ENCODE measurements at places on chromosomes 16 and 17.

DNA sequence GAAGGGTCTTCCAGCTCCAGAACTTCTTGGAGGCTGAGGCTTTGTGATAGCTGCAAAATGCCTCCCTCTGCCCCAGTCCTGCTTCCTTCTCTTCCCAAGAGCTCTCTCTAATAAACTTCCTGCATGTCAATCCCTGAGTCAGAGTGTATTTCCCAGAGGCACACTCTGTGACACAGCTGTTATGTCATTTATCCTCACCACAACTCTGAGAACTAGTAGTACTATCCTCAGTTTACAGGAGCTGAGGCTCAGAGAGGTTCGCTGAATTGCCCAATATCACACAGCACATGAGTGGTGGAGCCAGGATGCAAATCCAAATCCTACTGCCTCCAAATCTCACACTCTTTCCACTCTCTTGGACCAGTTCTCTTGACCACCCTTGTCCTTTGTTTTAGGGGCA lies 20.0 kb downstream of the UNC45B start:
- DNase-seq, result no peak

DNA sequence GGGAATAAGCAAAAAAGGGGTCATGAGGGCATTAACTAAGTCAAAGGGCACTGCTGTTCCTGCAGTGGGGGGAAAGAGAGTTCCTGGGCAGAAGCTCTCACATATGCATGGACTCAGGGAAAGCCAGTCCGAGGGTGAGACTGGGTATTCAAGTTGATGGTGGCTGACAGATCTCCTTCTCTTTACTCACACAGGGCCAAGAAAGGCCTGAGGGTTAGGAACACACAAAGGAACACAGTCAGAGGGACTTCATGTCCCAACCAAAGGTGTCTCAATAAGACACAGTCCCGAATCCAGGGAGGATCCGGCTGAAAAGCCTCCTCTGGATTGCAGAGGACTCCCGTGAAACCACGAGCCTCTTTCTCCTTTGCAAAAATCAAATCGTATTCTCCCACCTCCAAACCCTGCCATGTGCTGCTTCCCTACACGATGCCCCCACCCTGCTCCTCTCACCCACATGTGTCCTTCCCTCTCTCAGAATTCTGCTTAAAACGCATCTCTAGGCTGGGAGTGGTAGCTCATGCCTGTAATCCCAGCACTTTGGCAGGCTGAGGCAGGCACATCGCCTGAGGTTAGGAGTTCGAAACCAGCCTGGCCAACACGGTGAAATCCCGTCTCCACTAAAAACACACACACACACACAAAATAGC lies 23.6 kb downstream of the CUEDC1 start:
- DNase-seq, result no peak

- no peak for DNase-seq
These were observed 4.8 kb downstream of the RNF40 start for GRCh38 chr16:30766933-30767284.

GRCh38 chr16:90019543-90020259 lies 445 bp upstream of the DBNDD1 start:
- DNase-seq, result no peak

- DNase-seq, result no peak
These were observed 92.4 kb downstream of the RPGRIP1L start for GRCh38 chr16:53611179-53611696.

DNA sequence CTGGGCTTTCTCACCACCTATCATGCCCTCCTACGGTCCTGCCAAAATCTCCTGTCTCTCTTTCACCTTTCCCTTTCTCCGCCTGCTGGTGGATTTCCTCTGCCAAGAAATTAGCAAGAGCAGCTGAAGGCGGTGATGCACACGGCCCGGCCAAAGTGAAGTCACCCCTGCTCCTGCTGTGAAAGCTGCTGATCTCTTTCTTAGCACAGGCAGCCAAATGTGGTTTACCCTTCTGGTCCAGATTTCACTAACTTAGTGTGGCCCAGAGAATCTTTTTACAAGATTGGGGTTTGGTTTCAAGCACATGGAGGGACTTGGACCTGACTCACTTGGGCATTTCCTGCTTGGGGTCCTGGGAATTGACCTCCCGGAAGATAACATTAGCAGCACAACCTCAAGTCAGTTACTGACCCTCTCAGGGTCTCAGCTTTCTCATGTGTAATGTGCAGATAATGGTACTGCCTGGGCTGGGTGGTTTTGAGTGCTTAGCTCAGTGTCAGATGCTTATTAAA lies 155.7 kb downstream of the SOCS1 start:
- DNase-seq, result peak; percentile 87

GRCh38 chr16:15493466-15494180 lies 59.2 kb downstream of the BMERB1 start:
- peak; percentile 8 for DNase-seq

DNA sequence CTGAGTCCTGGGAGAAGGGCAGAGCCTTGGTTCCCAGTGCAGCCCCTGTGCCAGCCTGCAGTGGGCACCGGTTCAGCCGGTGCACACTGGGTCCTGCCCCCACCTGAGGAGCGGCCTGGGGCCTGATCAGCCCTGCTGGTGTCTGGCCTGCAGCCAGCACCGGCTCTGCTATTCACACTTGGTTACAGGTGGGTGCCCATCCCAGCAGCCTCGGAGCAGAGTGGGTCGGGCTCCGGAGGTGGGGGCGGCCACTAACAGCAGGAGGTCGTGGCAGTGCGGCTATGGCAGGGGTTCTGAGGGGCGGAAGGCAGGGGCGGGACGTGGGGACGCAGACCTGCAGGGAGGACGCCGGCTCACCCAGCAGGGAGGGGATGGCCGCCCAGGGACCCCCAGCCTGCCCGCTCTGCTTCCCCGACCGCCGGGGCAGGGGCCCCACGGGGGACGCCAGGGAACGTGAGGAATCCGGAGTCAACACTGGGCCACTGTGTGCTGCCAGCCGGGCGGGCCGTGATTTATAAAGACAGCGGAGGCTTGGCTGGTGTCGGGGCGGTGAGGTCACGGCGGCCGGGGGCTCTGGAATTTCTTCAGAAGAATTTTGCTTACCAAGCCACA lies 20.3 kb downstream of the METRNL start:
- DNase-seq, result no peak

DNA sequence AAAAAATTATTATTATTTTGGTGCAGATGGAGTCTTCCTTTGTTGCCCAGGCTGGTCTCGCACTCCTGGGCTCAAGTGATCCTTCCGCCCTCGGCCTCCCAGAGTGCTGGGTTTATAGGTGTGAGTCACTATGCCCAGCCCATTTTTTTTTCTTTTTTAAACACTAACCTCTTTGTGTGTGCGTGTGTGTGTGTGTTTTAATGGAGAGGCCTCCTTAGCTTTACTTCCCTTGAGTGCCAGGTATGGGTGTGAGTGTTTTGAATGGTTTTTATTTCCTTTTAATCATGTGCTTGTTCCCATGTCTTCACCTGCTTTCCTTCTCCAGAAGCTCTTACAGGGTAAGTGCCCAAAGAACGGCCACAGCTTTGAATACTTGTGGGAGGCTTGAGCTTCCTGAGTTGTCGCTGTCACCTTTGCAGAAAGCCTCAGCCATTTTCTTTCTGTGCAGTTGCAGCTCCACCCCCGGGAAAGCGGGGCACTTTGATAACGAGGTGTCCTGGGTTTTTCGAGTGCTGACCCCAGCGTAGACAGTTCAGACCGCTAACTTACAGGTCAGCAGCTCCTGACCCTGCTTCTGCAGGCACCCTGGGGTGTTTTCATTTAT lies 22.6 kb downstream of the AKAP1 start:
- DNase-seq, result no peak

- no peak for DNase-seq
These were observed 8.1 kb downstream of the PNMT start for GRCh38 chr17:39676198-39676819.

DNA sequence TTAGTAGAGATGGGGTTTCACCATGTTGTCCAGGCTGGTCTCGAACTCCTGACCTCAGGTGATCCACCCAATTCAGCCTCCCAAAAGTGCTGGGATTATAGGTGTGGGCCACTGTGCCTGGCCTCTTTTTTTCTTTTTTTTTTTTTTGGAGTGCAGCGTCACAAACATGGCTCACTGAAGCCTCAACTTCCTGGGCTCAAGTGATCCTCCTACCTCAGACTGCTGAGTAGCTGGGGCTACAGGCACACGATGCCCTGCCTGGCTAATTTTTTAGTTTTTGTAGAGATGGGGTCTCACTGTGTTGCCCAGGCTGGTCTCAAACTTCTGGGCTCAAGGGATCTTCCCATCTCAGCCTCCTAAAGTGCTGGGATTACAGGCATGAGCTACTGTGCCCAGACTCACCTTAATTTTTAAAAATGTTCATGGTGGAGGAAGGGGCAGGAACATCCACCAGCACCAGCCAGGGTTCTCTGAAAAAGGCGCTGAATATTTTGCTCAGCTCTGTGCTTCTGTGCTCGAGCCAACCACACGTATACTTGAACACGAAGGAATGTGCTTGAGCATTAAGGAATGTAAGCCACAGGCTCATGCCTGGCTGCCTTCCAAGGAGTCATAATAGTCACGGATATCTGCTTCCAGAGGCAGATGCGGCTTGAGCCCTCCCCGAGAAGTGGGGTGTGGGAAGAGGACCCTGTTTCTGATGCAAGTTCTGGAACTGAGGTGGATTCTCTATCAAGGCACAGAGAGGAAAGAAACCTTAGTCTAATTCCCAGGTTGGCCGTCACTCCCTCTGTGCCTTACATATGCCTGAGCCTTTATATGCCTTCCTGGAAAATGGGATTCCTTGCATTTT lies 65.5 kb upstream of the CREBBP start:
- DNase-seq, result no peak

GRCh38 chr17:72064606-72065193 lies 56.1 kb upstream of the SOX9 start:
- no peak for DNase-seq

DNA sequence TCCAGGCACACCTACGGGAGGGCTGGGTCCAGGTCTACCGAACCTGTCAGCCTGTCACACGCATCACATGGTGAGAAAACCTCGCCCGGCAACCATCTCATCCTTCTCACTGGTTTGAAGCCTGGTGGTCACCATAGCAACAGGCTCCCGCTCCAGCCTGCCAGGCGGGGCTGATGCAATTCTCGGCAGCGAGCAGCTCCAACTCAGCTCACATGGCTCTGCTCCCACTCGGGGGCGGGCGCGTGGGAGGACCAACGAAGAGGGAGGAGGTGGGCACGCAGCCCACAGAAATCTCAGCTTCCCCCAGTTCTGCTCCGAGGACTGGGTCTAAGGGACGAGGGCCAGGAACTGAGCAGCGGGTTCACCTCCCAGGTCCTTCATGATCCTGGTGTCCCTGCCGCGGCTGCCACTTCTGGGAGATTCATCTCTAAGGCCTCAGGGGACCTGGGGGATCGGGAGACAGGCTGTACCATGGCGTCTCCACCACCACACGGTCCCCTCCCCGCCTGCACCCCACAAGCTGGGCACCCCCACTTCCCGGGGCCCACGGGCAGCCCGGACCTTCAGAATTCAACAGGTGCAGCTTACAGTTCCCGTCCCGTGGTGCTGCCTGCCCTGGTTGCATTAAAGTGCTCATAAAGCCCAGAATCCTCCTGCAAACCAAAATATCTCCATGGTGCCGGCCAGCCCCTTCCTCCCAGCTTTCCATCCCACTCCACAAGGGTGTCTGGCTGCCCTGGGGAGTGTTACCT lies 25.8 kb downstream of the ABR start:
- no peak for DNase-seq

- DNase-seq, result no peak
These were observed 593 bp downstream of the CDIPT start for GRCh38 chr16:29862383-29862883.

GRCh38 chr17:55063885-55064874 lies 95.6 kb downstream of the STXBP4 start:
- DNase-seq, result no peak

DNA sequence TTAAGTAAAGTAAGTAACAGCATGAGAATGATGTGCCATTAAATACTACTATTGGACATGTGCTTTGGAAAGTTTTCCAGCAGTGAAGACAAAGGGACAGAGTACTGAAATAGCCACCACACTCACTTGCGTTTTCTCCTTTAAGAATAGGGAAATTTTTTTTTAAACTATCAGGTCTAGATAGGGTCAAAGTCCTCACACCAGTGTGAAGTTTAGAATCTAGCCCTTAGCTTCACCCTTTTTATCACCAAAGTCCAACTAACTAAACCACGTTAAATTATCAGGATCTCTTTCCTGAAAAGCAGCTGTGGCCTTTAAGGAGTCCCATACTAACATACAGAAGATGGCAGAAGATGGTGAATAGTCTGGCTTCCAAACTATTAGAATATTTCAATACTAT lies 180.9 kb downstream of the ZNF18 start:
- DNase-seq, result no peak

DNA sequence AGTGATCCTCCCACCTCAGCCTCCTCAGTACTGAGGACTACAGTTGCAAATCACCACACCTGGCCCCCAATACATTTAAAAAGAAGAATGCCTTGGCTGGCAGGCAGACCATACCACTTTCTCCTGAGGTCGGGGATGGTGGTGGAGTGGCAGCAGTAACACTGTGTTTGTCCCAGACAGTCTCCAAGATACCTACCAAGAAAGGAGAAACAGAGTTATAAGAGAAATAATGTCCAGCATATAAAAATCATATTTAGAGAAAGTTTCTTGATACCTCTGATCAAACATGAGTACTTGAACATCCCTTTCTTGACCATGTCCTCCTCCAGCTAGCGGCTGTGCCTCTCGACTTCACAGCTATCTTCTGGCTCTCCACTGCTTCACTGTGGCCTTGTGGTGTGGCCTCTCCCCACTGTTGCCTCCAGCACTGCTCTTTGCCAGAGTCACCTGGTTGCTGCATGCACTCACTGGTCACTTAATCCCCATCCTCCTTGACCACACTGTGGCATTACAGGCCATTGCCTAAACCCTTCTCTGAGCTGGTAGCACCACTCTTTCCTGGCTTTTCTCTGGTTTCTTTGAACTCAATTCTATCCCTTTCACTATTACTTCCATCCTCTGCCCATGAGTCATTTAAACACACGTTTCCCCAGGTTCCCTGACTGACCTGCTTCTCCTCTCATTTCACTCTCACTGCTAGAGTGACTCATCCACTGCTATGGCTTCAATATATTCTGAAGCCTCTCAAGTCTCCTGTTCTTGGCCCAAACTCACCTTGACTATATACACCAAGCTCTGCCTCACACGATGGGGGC lies 45.2 kb downstream of the XPO6 start:
- no peak for DNase-seq

GRCh38 chr16:2799205-2799858 lies 1.1 kb downstream of the PRSS41 start:
- DNase-seq, result no peak

DNA sequence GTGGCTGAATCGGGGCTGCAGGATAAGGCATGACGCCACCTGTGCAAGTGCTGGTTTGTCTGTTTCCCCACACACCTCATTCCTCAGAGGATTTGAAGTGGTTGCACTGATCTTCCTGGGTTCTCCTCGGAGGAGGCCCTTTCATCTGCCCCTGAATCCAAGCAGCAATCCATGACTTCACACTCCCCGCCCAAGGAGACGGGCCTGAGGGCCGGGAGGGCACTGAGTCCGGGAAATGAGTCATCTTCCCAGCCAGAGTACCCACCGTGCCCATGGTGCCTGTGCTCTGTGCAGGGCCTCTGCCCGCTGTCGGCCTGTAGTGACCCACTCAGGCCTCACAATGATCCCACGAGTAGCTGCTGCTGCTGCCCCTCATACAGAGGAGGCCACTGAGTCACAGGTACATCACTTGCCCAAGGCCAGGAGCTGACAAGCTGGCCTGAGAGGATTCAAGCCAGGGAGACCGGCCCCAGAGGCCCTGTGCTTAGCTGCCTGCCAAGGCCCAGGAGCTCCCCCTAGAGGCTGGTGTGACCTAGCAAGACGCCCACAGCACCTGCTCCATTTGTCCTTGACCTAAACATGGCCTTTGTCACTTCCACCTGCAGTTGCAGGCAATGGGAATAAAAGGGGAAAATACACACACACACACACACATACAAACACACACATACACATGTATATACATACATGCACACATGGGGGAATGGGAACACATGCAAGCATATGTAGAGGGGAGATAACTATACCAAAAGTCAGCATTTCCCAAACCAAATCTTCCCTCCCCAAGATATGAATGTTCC lies 240.0 kb downstream of the C16orf95 start:
- DNase-seq, result no peak
